ENCODE measurements at places on chromosomes 2 and 18.

GRCh38 chr2:39210846-39211245, 32.9 kb downstream of the CDKL4 start:
- no peak for DNase-seq

- no peak for DNase-seq
Measured at GRCh38 chr18:11284349-11284748, 135.0 kb upstream of the PIEZO2 start.

DNA sequence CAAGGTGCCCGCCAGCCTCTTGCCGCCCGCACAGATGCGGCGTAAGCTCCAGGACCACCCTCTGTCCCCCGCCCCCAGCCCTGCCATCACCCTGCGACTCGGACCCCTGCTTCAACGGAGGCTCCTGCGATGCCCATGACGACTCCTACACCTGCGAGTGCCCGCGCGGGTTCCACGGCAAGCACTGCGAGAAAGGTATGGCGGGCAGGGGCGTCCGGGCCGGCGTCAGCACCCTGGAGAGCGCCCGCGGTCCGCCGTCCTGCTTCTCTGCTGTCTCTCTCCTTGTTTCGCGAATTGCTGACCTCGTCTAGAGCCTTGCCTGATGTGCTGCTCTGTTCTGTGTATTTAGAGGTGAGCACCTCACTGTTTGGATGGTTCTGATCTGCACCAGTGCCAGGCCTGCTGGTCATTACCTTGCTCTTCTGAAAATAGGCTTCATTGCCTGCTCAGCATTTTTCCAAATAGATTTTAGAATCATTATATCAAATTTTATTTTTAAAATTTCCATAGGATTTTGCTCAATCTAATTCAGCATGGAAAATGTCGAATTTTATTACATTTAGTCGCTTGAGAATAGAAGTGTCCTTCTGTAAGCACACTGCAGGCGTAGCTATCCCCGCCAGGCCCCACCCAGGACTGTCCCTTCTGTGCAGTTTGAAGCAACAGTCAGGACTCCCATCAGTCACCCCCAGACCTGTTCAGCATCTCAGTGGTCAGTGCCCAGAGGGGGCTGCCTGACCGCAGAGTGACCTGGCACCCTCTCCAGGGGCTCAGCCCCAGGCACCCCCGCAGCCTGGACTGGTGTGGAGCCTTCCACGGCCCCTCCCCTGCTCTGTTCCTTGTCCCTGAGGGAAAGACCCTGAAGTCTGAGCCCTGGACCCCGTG, 51.6 kb downstream of the SNED1 start:
- no peak for DNase-seq

DNA sequence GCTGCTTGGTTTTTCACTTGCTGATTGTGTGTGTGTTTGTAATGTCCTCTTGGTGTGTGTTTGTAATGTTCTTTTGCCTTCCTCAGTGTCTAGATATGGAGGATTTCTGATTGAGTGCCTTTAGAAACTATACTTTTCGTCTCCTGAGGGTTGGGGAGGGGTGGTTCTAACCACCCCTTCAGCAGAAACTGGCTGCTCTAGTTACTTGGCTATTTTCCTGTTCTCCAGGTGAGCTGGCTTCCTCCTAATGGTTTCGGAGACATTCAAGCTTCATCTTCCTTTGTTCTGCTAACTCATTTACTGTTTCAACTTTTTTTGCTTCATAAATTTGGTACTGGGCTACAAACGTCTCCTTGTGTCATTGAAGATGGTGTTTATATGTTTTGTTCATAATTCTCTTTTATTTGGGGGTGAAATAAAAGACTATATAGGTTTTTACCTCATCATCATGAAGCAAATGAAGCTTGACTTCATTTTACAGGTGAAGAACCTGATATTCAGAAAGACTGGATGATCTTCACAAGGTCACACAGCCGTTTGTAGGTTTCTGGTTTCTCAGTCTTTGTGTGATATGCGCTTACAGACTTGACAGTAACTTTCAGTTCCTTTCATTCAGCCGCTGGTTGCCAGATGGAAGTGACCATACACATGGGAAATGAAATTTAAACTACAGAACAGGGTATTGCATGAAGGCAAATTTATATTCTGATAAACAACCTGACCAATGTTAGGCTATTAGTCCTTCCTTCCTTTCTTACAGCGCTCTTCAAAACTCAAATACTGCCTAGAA, 238.5 kb downstream of the GALR1 start:
- no peak for DNase-seq

GRCh38 chr2:56017784-56018183, 94.2 kb upstream of the EFEMP1 start:
- no peak for DNase-seq
